ENCODE measurements at places on chromosomes 5 and 9.

- DNase-seq, result no peak
These were observed 1.5 kb downstream of the MEIKIN start for GRCh38 chr5:131943916-131944315.

DNA sequence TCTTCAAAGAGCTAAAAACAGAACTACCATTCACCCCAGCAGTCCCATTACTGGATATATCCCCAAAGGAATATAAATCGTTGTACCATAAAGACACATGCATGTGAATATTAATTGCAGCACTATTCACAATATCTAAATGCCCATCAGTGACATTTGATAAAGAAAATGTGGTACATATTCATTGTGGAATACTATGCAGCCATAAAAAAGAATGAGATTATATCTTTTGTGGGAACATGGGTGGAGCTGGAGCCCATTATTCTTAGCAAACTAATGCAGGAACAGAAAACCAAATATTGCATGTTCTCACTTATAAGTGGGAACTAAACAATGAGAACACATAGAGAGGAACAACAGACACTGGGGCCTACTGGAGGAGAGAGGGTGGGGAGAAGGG lies 38.7 kb downstream of the FCHO2 start:
- DNase-seq, result no peak

GRCh38 chr9:136363949-136364748 lies 605 bp upstream of the DNLZ start:
- DNase-seq, result no peak

DNA sequence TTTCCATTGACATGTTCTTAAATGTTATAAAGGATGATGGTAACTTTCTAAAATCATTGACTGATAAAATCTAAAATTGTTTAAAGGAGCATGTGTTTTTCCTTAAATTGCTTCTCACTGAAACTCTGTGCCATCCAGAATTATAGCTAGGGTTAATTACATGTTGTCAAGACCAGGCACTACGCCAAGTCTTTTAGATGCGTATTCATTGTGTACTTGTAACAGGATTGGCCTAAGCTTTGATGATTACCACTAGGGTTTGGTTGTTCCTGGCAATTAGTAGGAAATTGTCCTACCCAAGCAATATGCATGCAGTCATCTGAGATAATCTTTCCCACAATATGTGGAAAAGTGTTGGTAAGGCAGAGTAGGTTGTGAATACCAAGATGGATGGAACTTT lies 43.8 kb downstream of the PRKACG start:
- no peak for DNase-seq

DNA sequence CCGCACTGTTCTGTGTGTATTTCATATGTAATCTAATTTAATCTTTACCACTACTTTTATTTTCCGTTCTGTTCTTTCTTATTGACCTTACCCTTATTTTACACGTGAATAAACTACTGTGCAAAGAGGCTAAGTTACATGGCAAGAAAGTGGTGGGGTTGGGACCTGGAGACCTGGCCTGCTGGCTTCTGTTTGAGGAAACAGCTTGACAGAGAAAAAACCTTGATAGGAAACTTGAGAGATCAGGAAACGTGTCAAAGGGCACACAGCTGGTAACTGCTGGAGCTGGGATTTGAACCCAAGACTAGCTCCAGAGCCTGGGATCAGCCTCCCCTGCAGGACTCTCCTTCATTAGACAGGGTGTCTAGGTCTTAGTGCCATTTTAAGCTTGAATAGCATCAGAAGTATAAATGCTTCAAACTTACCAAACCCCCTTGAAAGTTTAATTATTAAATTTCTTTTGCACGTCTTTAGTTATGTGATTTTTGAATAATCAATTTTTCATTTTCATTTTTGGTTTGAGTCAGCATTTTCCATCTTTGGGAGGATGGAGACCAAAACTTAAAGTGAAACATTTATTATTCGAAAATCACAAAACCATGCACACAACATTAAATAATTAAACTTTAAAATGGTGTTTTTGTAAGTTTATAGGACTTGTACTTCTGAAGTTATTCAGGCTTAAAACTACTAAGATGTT lies 129.5 kb downstream of the RGS3 start:
- no peak for DNase-seq

DNA sequence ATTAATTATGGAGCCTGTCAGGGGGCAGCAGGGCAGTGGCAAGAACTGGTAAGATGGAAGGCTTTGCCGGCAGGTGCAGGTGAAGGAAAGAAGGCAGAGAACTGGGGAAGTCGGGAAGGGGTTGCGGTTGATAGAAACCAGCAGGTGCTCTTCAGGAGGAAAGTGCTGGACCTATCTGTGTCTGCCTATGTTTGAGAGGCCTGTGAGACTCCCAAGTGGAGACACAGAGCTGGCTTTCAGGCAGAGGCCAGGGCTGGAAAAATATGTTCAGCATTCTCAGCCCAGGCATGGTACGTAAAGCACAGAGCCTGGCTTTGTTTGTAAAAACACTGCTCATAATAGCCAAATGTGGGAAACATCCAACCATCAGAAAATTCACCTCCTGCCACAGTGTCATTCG lies 69.5 kb downstream of the S1PR3 start:
- no peak for DNase-seq

DNA sequence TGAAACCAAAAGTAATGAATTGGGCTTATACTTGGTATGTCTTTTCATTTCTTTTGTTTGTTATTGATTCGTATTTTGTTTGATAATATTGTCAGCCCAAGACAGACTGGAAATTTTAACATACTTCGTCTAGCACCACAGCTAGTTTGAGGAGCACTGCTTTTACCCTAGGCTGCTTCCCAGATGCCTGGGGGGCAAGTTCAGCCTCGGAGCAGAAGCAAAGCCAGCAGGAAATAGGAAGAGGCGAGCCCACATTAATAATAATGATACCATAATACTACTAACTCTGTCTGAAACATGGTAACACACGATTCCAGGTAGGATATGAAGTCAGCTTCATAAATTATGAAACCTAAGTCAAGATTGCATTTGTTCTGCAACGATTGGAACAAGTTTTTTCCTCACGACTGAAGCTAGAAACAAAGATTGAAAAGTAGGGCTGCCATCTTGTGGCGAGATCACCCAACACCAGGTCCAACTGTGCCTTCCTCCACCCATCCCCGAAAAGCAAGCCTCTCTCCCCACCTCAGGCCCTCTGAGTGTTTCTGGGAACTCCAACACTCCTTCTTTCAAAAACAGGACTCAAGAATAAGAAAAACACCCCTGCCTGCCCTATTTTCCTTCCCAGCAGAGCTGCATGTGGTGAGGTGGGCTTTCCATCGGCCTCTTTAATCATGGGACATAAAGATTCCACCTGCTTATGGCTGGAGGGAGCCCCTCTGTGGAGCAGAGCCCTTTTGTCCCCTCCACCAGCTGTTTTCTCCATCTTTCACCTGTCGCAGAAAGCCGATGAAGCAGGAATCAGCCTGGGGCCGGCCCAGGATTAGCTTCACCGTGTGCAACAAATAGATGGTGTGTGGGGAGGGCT lies 236.4 kb downstream of the CAAP1 start:
- DNase-seq, result no peak

- DNase-seq, result no peak
These were observed 2.8 kb upstream of the AMBP start for GRCh38 chr9:114080773-114081440.

GRCh38 chr9:4510546-4511322 lies 20.5 kb downstream of the SLC1A1 start:
- no peak for DNase-seq

- DNase-seq, result no peak
These were observed 364.4 kb downstream of the GADD45G start for GRCh38 chr9:89969156-89969675.

DNA sequence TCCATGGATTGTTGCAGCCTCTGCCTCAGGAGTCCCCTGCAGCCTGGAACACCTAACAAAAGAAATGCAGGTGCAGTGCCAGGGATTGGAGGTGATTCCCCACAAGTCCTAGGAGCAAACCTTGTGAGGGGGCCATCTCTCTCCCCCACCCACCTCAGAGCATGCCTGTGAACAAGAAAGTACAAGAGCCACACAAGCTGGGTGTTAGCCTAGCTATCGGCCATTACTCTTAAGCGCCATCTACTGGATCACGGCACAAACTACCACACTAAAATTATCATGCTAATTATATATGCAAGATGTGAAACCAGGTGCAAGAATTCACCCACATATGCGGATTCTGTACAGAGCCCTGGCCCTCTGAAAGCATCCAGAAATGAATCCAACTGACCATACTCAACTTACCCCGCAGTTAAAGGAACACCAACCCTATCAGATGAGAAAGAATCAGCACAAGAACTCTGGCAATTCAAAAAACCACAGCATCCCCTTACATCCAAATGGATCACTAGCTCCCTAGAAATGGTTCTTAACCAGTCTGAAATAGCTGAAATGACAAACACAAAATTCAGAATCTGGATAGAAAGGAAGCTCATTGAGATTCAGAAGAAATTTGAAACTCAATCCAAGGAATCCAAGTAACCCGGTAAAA lies 16.5 kb upstream of the PRSS3 start:
- DNase-seq, result peak; percentile 73

- no peak for DNase-seq
These were observed 431.3 kb upstream of the ITGA1 start for GRCh38 chr5:52356311-52356918.

GRCh38 chr5:122332599-122333555 lies 20.8 kb downstream of the SNCAIP start:
- DNase-seq, result no peak

GRCh38 chr5:129118405-129118804 lies 23.9 kb downstream of the ISOC1 start:
- no peak for DNase-seq

GRCh38 chr5:146426853-146427618 lies 20.1 kb upstream of the TCERG1 start:
- peak; percentile 41 for DNase-seq

DNA sequence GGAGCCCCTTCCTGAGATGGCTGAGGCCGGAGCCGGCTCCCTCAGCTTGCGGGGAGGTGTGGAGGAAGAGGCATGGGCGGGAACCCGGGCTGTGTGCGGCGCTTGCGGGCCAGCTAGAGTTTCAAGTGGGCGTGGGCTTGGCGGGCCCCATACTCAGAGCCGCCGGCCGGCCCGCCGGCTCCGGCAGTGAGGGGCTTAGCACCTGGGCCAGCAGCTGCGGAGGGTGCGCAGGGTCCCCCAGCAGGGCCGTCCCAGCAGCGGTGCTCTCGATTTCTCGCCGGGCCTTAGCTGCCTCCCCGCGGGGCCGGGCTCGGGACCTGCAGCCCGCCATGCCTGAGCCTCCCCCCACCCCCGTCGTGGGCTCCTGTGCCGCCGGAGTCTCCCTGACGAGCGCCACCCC lies 67.9 kb upstream of the SLC28A3 start:
- no peak for DNase-seq

DNA sequence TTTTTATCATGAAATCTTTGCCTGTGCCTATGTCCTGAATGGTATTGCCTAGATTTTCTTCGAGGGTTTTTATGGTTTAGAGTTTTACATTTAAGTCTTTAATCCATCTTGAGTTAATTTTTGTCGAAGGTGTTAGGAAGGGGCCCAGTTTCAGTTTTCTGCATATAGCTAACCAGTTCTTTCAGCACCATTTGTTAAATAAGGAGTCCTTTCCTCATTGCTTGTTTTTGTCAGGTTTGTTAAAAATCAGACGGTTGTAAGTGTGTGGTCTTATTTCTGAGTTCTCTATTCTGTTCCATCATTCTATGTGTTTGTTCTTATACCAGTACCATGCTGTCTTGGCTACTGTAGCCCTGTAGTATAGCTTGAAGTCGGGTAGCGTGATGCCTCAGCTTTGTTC lies 55.9 kb downstream of the YTHDC2 start:
- no peak for DNase-seq

DNA sequence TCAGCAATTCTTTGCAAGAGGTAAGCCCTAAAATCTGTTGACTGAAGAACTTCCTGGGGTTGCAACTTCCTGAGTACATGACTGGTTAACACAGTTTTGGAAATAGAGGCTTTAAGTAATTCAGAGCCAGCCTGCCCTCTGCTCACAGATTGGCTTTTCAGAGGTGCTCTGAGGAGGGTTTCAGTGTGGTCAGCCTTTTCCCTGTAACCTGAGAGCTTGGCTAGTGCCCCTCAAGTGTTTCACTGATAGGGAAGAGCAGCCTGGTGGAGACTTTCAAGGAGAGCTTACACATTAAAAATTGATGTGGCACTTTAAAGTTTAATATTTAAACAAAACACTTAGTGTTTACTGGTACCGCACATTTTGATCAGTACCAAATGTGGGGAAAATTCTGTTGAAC lies 56.7 kb upstream of the FOXB2 start:
- no peak for DNase-seq

DNA sequence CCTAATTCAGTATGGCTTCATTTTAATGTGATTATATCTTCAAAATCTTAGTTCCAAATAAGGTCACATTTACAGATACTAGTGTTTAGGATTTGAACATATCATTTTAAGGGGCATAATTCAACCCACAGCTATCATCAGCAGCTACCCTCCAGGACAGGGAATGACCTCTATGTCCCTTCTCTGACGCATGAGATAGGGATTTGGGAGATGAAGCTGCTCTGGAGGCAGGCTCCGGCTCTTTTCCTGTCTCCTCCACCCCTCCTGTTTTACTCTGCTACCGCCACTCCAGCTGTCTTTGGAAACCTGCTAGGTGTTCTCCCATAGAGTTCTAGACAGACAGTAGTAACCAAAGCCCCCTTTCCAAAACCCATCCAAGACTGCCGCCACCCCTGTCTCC lies 119.2 kb downstream of the CARTPT start:
- no peak for DNase-seq

DNA sequence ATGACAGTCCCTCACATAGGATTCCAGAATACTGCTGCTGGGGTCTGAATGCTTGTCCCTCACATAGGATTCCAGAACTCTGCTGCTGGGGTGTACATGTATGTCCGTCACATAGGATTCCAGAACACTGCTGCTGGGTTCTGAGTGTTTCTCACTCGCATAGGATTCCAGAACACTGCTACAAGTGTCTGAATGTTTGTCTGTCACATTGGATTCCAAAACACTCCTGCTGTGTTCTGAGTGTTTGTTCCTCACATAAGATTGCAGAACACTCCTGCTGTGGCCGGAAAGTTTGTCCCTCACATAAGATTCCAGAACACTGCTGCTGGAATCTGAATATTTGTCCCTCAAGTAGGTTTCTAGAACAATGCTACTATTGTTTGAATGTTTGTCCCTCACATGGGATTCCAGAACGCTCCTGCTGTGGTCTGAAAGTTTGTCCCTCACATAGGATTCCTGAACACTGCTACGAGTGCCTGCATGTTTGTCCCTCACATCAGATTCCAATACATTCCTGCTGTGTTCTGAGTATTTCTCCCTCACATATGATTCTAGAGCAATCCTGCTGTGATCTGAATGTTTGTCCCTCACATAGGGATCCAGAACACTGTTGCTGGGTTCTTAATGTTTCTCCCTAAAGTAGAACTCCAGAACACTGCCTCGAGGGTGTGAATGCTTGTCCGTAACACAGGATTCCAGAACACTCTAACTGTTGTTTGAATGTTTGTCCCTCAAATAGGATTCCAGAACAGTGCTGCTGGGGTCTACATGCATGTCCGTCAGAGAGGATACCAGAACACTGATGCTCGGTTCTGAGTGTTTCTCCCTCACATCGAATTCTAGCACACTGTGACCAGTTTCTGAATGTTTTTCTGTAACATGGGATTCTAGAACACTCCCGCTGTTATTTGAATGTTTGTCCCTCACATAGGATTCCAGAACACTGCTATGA lies 200.4 kb downstream of the FOXD4L6 start:
- no peak for DNase-seq

GRCh38 chr5:31918739-31919138 lies 255.4 kb downstream of the GOLPH3 start:
- no peak for DNase-seq

Data from B cell (primary cell).